ENCODE measurements at places on chromosomes 12 and 14. TPM values are rescaled to one million over a fixed set of nuclear protein-coding genes. Genes with fewer than 3 reads are reported as not detected.

GRCh38 chr12:13060581-13060980 is 16.4 kb downstream of the FAM234B start:
- no peak for DNase-seq

GRCh38 chr12:76190299-76190698 is 105.8 kb upstream of the NAP1L1 start:
- DNase-seq: no peak

DNA sequence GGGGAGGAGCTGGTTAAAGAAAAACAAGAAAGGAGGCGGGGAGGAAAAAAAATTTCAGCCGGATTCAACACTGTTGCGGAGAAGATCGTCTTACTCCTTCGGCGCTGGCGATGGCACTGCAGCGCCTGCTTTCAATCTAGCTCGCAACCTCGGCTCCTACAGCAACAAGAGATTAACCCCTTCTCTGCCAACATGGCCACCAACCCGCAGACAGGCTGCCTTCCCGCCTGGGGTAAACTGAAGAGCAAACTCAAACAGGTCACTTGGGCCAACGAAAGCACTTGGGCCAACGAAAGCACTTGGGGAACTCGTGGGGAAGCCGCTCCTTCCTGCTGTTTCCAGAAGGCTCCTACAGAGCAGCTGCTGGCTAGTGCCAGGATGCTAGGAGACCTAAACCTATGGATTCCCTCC is 73.7 kb downstream of the CIT start:
- no peak for DNase-seq

Gene RDH11
- total RNA-seq: 58.4 TPM

GRCh38 chr12:49557187-49557916 is 10.6 kb downstream of the MCRS1 start:
- DNase-seq: no peak

GRCh38 chr14:22073801-22074200 is 400.2 kb upstream of the OR4E1 start:
- no peak for DNase-seq

DNA sequence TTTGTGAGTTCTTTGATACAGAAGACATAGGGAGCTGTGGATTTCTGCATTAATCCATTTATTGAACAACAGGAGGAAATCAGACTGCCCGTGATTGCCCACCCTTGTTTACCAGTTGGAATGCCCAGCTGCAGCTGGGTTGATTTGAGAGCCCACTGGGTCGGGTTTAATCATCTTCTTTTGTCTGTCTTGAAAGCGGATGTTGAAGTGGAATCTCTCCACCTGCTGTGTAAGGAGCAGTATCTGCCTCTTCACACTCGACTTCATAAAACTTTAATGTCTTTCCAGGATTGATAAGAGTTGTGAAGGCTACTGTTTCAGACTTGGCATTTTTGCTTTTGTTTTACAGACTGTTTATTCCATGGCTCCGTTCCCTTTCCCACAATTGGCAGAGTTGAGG is 39.9 kb downstream of the TBC1D30 start:
- no peak for DNase-seq

Measured in upper lobe of right lung (tissue), 1 donor.